ENCODE measurements at places on chromosomes 2 and 18.

DNA sequence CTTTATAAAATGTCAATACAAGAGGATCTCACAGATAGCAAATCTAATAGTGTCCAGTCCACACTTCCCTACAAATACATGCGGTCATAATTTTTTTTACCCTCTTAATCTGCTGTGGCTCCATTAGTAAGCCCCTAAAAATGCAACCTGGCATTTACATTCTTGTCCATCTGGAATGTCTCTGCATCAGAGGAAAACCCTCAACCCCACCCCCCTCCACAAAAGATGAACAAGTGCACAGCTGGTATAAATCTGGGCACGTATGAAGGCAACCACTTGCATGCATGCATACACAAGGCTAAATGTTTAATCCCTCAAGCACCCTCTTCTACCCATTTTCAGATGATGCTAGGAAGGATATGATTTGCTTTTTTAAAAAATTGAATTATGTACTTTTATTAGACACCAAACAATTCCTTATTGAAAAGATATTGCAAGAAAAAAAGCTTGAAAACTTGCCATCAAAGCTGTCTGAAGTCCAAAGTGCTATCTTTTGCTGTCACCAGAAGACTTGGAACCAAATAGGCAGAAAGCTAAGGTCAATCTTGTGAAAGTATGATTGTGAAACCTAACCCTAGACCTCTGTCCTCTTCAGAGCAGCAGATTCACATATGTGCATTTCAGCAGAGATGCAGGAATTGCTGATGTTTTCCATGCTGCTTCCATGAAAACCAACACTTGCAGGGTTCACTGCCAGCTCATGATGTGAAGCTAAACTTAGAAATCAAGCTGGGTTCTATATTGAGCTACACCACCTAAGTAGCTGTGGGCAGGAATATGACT is 39.0 kb downstream of the IRS1 start:
- DNase-seq, result no peak

DNA sequence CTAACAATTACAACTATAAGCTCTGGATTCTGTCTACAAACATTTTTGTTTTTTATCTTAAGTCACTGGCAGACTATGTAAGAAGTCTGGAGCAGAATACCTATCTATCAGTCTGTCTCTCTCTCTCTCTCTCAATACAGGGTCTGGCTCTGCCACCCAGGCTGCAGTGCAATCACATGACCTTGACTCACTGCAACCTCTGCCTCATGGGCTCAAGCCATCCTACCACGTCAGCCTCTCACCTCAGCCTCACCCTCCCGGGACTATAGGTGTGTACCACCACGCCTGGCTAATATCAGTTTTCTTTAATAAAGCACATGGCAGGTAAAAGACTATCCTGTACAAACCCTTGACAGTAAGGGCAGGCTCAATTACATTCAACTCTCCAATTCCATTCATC is 96.9 kb downstream of the OSBPL1A start:
- DNase-seq, result no peak

- DNase-seq, result no peak
Measured at GRCh38 chr2:96486696-96487095, 18.5 kb downstream of the NEURL3 start.

DNA sequence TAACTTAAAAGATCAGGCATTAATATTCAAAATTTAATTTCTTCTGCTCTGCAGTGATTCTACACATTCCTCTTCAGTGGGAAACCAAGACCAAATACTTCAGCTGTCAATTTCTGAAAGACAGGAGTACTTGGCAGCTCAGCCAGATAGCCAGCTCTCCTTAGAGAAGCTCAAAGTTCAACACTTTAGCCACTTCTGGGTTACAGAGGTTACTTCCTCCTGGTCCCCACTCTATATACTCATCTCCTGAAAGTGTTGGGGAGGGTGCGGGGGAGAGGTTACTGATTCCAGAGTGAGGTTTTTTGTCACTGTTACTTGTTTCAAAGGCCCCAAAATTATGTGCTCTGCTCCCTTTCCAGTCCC is 4.1 kb downstream of the CYTIP start:
- DNase-seq, result no peak

DNA sequence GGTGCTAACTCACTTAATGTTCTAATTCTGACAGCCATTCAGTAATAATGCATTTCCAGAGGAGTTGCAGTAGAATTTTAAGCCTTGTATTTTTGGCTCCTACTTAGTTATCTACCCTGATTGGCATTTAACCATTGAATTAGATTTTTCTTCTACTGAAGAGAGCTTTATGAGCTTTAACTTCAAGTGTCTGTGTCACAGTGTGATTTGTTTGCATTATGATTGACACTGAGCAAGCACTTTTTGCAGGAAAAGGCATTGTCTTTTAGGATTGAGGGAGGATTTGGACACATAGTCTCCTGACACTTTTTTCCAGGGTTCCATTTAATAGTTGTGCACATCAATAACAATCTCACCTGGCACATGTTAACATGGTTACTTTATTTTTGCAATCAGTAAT is 26.7 kb downstream of the LYPD6 start:
- DNase-seq, result no peak

DNA sequence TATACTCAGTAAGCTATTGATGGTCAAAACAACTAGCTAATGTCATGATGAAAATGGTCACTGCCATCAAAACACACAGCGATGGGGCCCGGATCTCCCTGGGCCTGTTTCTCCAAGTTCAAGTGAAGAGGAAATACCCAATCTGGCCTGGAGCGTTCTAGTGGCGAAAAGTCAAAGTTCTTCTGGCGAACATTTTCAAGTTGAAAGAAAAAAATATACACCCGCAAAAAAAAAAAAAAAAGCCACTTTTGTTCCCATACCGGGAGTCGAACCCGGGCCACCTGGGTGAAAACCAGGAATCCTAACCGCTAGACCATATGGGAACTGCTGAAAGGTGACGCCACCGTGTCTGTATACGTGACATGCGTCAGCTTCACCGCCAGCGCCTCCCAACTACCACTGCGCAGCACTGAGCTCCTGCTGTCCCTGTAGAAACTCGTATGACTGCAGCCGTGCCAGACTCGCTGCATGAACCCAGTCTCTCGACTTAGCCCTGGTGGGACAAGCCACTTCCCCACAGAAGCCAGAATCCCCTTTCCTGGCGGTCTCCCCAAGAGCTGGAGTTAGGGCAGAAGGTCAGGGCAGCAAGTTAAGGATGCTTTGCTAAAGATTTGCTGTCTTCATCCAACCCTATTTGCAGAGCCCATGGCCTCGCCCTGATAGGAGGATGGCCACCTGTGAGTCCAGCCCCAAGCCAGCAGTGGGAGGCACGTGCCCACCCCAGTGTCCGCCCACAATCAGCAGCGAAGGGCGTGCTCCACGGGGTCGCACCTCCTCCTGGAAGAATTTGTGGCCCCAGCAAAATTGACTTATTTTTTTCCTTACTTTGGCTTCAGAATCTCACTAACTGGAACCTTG is 5.6 kb upstream of the IMP4 start:
- DNase-seq, result no peak

GRCh38 chr2:154655499-154655898 is 43.0 kb upstream of the KCNJ3 start:
- DNase-seq, result no peak

GRCh38 chr2:219467736-219468075 is 31.0 kb upstream of the GMPPA start:
- no peak for DNase-seq

DNA sequence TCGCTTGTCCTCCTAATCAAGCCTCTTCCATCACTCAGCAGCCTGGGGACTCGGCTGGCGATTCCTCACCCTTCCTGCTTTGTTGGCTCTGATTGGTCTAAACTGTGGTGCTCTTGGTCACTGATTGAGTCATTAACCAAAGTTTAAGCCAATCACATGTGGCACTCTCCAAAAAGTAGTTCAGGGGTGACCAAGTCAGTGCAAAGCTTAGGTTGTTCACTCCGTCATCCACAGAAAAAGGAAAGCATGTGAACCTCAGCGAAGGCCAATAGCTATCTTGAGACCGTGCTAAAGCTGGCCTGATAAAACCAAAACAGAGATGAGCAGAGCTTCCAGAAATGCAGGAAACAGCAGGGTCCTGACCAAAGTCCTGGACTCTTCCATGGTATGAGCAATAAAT is 4.9 kb downstream of the ALPK2 start:
- no peak for DNase-seq

DNA sequence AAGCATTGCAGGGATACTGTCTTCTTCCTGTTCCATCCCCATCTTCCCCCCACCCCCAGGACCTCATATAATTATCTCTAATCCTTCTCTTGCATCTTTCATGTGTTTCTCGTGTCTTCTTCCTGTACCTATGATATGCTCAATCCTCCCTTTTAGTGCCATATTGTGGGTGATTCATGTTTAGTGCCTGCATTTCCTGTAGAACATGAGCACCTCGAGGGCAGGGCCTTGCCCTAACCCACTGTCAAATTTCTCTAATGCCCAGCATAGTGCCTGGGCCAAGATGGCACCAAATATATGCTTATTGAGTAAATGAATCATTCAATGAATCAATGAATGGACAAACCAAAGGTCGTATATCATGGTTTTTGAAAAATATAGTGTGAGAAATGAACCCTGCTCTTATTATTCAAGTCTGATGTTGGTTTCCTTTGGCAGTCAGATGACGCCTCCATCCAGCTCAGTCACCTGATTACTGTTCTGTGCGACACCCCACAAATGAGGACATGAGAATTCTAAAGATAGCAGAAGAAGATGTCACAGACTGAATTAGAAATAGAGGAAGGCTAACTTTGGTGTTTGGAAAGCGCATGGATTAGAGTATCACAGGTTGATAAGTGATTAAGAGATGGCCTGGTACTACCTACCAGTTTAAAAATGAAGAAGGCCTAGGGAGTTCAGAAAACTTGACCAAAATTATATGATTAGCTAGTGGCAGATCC is 278.4 kb downstream of the PRKCE start:
- DNase-seq, result no peak

- DNase-seq, result no peak
Measured at GRCh38 chr2:108921096-108922030, 67.7 kb downstream of the EDAR start.

- no peak for DNase-seq
Measured at GRCh38 chr2:120943403-120944034, 207.9 kb downstream of the GLI2 start.

GRCh38 chr2:149661844-149662243 is 74.3 kb upstream of the MMADHC start:
- DNase-seq, result no peak

GRCh38 chr2:222883420-222883819 is 22.6 kb downstream of the ACSL3 start:
- no peak for DNase-seq

Data from stimulated activated CD8-positive, alpha-beta memory T cell treated with anti-CD3 and anti-CD28 coated beads, Interleukin-2, amount 100 ng/mL, for 1 hour (primary cell).